ENCODE measurements at places on chromosomes 1 and 21. TPM values are rescaled to one million over a fixed set of nuclear protein-coding genes. Genes with fewer than 3 reads are reported as not detected.

Gene HSPB7
- total RNA-seq, result not detected

Gene KRTAP10-4
- total RNA-seq, result not detected

Gene NIBAN1
- 8.1 TPM for total RNA-seq

Gene KIF17
- total RNA-seq, result 0.16 TPM

Gene SLC2A5
- 0.08 TPM for total RNA-seq

Gene AJAP1
- not detected for total RNA-seq

Gene LCE1F
- total RNA-seq, result not detected

Gene FAM72A
- 29.9 TPM for total RNA-seq

Gene CDA
- not detected for total RNA-seq

Gene MEF2D
- 25.7 TPM for total RNA-seq

Gene GPX7
- 31.1 TPM for total RNA-seq

Gene SPRR3
- not detected for total RNA-seq

Gene FMO5
- 0.31 TPM for total RNA-seq

Gene PCSK9
- total RNA-seq, result not detected

Gene BSND
- not detected for total RNA-seq

Gene NR5A2
- 0.06 TPM for total RNA-seq

Gene SPATA45
- not detected for total RNA-seq

Gene NTNG1
- total RNA-seq, result 1.9 TPM

Gene TDRD10
- total RNA-seq, result not detected

Gene HMGCS2
- total RNA-seq, result not detected

Gene DCDC2B
- not detected for total RNA-seq

Gene HEYL
- 0.08 TPM for total RNA-seq

Gene ABCD3
- total RNA-seq, result 33.7 TPM

Gene MYCL
- 0.20 TPM for total RNA-seq

Gene SLAMF1
- 39.8 TPM for total RNA-seq

Gene SLC44A3
- total RNA-seq, result not detected

Gene SYPL2
- total RNA-seq, result not detected

Gene ADAM30
- not detected for total RNA-seq

Gene F3
- 0.14 TPM for total RNA-seq

Gene ADAMTS5
- total RNA-seq, result not detected

Gene UBXN10
- 1.1 TPM for total RNA-seq

Gene C1orf50
- 6.9 TPM for total RNA-seq

Gene ASPM
- total RNA-seq, result 30.2 TPM

Gene CRYAA
- not detected for total RNA-seq

Gene HTR6
- not detected for total RNA-seq

Gene LRRC3
- total RNA-seq, result 1.9 TPM

Gene TFF1
- not detected for total RNA-seq

Gene BLACAT1
- 0.12 TPM for total RNA-seq
